ENCODE measurements at places on chromosomes 7 and 10.

- no peak for DNase-seq
These were observed 41.2 kb downstream of the CALML3 start for GRCh38 chr10:5565671-5566581.

DNA sequence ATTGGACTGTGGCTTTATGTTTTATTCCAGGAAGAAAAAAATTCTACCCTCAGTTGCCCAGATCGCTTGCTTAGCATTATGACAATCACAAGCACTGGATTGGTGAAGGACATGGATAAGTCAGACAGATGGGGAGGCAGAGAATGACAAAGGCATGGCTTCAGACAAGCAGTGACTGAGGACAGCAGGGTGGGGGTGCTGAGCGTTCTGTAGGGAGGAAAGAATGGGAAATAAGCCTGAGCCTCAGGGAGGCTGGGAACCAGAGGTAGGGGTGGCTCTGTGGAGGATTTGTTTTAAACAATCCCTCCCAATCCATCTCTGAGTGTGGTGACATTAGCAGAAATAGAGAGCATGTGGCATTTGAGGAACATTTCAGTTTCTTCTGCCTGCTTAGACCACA is 896.9 kb downstream of the CCSER2 start:
- no peak for DNase-seq

GRCh38 chr10:4807761-4808507 is 18.1 kb upstream of the AKR1E2 start:
- DNase-seq, result no peak

DNA sequence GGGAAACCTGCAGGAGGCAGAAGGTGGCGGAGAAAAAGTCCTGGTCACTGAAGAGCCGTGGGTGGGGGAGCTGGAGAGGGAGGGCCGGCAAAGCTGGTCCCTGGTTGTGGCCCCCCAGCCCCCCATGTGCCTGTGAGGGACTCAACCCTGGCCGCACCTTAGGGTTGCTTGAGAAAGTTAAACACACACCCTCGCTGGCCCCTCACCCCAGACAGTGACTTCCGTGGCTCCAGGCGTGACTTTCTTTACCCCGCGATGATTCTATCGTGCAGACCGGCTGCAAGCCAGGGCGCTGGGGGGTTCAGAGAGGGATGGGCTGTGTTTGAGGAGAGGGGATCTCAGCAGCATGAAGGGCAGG is 447.6 kb upstream of the FOXK1 start:
- no peak for DNase-seq
